ENCODE measurements at places on chromosomes 1 and 21.

DNA sequence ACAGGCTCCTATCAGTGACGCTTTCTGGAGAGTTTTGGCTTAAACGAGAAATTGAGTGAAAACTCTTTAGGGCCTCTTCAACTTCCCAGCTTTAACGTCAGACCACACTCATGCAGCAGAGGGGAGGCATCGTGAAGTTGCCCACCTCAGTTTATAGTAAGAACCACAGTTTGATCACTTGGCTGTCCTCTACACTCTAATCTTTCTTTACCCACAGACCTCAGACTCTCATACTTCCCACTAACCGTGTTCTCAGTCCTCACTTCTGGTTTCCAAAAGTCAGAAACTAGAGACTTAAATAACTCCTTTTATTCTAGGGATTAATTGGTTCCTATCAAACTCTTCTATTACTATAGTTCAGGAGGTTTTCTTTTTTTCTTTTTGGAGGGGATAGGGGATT, 302.2 kb downstream of the NTNG1 start:
- no peak for DNase-seq

GRCh38 chr21:42431196-42431595, 27.5 kb downstream of the UBASH3A start:
- no peak for DNase-seq

GRCh38 chr1:235107368-235108184, 21.1 kb downstream of the TOMM20 start:
- no peak for DNase-seq

DNA sequence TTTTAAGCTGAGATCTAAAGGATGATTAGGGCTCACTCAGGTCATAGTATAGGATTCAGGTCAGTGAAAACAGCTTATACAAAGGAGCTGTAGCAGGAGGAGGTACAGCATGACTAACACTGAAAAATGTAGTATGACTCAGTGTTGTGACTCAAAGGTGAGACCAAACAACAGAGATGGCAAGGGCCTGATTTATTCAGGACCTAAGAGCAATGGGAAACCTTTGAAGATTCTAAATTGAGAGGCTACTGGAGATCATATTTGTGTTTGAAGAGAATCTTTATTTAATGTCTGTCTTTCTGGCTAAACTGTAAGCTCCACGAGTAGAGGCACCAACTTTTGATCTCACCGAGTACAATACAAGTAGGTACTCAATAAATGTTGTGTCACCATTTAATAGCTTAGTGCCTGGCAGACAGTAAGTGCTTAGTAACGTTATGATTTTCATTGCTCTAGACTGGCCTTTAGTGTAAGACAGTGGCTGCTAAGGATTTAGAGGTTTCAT, 43.5 kb downstream of the PRKAA2 start:
- no peak for DNase-seq

DNA sequence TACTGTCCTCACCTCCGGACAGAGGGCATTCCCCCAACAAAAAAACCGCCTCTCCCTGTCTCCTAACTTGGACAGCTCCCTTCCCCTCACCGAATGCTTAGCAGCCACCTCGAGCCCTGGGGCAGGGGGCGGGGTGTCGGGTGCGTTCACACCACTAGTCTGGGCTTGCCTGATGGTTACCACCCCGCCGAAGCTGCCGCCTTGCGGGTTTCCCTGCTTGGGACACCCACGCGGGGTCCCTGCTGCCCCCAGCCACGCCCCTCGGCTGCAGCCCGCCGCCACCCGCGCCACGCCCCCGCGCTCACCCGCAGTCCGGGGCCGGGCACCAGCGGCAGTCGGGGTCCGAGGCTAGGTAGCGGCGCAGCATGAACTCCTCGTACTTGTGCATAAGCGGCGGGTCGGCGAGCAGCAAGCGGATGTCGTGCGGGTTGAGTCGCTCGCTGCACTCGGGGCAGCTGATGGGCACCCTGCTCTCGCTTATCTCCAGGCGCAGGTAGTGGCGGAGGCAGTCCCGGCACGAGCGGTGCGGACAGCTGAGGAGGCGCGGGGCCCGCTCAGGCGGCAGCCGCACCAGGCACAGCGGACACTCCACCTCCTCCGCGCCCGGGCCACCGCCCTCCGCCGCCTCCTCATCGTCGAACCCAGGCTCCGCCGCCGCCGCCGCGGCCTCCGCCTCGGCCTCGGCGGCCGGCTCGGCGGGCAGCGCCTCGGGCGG, 706 bp downstream of the RNF19B start:
- DNase-seq: peak; percentile 15

DNA sequence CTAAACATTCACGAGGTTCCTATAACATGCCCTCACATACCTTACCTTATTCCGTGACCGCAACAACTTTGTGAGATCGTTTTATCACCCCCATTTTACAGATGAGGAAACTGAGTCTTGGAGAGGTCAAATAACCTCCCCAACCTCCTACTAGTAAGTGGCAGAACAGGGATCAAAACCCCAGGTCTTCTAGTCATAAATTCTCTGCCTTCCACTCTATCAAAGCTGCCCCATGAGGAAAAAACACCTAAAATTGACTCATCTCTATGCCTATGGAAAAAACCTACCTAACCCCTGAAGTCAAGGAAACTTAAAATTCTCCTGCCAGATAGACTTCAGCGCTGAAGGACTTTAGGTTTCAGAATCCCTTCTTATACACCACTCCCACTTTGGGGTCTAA, 69.5 kb upstream of the ERRFI1 start:
- no peak for DNase-seq

DNA sequence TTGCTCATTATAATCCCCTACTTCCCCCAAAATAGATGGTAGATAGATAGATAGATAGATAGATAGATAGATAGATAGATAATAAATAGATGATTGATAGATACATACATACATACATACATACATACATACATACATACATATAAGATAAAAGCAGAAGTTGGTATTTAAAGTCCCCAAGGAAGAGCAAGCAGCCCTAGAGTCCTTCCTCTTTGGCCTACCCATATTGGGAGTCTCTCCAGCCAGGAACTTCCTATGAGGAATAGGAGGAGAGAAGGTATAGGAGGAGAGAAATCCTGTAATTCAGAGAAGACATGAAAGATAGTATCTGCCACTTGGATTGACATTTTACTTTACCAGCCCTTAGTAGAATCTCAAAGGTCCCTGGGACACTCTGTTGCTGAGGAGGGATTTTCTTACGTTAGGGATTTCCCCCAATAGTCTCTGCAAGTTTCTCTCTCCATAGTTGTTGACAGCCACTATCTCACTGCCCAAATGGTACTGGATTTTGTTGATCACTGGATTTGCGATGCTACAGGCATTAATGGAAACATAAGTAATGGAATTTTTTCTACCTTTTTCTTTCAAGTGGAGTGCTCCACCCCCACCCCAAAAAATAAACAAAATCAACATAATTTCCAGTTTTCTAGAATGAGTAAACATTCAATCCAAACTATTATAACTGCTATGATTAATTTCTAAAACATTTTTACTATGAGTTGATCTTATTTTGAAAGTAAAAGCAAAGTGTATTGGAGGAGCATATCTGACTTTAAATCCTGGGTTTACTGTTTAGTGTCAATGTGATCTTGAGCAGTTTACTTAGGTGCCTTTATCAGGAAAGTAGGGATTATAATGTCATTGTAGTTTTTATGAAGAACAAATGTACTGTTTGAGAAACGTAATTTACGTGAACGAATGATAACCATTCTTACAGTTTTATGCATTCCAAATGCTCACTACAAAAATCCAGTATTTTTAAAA, 93.2 kb upstream of the TNFSF4 start:
- DNase-seq: no peak

DNA sequence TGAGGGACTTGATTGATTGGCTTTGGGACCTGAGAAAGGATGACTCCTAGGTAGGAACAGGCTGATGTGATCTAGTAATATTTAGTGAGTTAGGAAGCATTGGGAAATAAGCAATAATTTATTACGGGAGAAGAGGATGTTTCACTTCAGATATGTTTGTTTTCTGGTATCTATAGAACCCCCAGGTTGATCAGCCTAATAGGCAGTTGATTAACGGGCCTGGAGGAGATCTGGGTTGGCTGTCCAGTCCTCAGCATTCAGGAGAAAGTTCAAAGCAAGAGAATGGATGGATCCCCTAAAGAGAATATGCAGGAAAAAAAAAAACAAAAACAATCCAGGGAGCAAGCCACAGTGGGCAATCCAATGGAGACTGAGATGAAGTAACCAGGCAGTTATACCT, 48.2 kb upstream of the AKT3 start:
- DNase-seq: no peak

DNA sequence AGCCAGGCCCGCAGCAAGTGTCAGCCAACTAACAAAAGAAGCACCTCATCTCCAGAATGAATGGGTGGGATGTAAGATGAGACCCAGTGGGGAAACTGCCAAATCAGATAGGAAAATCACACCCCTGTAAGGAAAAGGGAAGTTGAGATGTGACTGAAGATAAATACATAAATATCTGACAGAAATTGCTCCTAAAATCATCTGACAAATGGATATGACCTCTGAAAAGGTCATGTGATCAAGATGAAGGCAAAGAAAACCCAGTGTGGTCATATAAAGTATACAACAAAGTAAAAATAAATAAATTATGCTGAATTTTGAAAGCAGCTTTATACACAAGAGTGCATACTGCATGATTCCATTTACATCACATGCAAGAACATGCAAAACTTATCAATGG, 12.7 kb downstream of the SIPA1L2 start:
- DNase-seq: no peak

DNA sequence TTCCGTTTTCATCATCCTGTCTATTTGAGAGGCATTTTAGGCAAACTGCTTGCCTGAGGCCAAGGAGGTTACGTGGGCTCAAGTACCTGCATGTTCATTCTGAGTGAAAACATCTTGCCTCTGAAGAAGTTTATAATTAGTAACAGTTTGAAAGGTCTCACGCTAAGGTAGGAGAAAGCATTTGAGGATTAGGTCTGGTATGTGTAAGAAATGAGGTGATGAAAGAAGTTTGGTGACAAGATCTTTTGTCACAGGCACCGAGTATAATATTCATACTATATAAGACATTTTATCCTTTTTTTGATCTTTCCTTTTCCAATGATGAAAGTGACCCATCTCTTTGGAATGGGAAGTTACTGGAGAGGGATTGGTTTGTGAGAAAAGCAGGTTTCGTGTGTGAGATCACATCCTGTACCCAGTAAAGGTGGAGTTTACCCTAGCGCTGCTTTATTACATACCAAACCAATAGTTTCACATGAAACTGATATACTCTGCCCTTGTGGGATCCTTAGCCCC, 98.7 kb upstream of the PDC start:
- no peak for DNase-seq

GRCh38 chr1:99236756-99237155, 27.5 kb upstream of the PLPPR4 start:
- DNase-seq: no peak

GRCh38 chr1:156667610-156667967, 9.6 kb downstream of the NES start:
- no peak for DNase-seq

DNA sequence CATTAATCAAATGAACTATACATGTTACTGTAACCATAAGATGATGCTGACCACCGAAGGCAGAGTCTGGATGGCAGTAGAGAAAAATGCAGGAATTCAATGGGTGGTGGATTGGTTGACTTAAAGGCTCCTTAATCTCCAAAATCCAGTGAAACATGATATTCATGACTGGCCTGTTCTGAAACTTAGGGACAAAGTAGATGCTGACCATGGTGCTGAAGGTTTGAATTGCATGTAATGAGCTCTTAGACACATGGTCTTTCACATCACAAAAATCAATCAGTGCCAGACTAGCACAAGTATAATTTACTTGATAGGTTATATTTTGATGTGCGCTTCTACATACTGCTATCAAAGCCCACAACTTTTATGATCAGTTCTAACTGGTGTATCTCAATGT, 30.9 kb upstream of the NTMT2 start:
- DNase-seq: no peak

DNA sequence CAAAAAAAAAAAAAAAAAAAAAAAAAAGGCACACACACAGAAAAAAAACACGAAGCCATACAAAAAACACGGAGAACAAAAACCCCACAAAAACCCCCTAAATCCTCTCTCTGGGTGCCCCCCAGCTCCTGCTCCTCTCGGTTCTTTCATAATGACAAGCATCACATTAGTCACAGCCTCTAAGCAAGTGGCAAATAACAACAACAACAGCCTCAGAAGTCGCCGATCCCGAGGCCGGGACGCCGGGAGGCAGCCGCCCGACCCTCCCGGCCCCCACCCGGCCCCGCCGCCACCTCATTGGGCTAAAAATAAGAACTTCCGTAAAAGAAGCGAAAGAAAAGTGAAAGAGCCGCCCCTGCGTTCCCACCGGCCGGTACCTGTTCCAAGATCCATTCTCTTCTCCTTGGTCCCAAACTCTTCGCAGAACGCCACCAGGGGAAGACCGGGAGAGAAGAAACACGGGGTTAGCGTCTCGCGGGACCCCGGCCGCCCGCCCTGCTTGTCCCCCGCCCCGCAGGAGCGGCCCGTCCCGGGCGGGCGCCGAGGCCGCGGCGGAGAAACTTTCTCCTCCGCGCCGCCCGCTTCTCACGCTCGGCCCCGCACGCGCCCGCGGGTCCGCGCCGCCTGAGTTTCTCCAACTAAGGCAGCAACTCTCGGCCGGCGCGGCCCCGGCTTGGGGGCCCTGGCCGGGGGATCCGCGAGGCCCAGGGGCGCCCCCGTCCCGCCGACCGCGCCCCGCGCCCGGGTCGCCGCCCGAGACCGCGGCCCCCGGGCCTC, 102.8 kb downstream of the CASZ1 start:
- no peak for DNase-seq

DNA sequence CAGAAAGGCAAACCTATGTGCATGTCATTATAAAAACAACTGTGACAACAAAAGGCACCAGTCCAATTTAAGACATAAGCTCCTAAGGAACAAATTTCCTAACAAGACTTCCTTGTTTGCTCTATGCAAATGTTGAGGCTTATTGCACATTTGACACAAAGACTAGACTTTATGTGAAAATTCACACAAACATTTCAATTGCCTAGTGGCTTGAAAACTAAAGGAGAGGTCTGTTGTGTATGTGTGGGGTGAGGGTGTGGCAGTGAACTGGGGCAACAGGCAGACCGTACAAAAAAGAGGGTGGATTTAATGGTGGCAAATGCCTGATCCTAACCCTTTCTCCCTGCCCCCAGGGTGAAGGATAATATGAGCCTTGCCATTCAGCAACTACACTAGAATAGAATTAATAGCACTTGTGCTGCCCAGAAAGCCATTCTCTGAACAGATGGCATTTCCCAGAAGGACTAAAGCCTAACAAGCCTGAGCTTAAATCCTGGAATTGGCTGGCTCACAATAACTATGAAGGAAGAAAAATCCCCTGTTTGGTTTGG, 73.9 kb downstream of the GLUL start:
- DNase-seq: no peak

- no peak for DNase-seq
Measured at GRCh38 chr21:15051644-15052458, 12.9 kb downstream of the NRIP1 start.

- DNase-seq: no peak
Measured at GRCh38 chr1:163076981-163077761, 8.0 kb downstream of the RGS4 start.

DNA sequence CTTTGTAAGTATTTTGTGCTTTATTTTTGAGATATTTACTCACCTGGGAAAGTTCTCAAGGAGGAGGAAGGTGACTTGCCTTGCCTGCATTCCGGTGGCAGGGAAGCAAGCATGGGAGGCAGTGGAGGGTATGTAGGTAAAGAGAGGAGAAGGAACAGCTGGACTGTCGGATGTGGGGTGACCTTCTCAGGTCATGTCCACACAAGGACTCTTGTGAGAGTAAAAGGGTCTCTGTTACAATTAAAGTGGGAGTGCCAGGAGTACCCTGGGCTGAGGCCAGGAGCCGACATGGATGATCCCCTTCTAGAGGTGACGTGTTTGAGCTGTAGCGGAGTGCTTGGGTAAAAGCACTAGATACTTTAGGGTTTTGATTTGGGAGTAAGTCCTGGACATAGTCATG, 25.0 kb downstream of the UBE4B start:
- no peak for DNase-seq

All from stimulated activated CD8-positive, alpha-beta memory T cell treated with anti-CD3 and anti-CD28 coated beads, Interleukin-15, amount 100 ng/mL, for 24 hours (primary cell).